ENCODE measurements at places on chromosomes 6 and 20.

- DNase-seq = no peak
Observed at GRCh38 chr6:144667532-144668503, 382.7 kb downstream of the UTRN start.

- DNase-seq = no peak
Observed at GRCh38 chr6:79997728-79998127, 6.7 kb upstream of the TTK start.

DNA sequence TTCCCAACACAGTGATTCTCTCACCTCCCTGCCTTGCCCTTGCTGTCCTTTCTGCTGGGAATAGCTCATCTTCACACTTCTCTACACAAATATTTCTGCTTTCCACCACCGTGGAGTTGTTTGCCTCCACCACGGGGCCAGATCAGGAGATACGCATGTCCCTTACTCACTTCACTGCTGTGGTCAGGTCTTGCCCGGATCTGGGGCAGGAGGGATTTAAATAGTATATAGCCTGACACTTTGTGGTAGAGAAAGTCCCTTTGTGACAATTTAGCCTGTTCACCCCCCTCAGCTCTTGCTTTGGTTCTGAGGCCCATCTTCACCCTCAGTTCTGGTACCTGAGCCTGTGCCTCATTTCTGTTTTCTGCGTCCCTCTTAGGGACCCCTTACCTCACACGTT is 92.6 kb upstream of the PREP start:
- no peak for DNase-seq

DNA sequence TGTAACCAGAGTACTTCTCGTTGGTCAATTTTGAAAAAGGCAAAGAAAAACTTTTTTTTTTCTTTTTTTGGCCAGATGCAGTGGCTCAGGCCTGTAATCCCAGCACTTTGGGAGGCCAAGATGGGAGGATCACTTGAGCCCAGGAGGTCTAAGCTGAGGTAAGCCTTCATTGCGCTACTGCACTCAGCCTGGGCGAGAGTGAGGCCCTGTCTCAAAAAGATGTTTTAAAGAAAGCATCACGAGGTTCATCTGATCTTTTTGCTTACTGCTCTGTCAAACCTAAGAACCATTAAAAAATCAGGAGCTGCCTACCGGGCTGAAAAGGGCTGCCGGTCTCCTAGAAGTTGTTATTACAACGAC is 607 bp downstream of the LYRM2 start:
- DNase-seq = no peak

DNA sequence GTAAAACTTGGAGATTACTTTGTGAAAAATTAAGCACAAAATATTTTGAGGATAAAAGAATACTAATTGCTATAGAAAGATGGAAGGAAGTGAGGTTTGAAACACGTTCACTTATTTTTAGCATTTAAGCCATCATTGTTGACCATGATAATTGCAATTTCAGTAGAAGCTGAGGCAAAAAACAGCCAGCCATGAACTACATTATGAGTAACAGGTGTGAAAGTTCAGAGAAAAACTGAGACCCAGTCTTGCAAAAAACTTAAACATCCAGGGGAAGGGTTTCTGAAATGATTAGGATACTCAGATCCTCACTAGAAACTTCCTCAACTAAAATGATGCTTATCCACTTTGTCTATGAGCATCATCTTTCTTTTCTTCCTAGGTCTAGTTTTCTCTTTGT is 619.4 kb downstream of the PHF3 start:
- DNase-seq = no peak

GRCh38 chr6:30767158-30767943 is 23.0 kb upstream of the IER3 start:
- no peak for DNase-seq
